ENCODE measurements at places on chromosomes 5 and 9.

GRCh38 chr5:111126896-111127295, 34.7 kb downstream of the WDR36 start:
- DNase-seq = no peak

DNA sequence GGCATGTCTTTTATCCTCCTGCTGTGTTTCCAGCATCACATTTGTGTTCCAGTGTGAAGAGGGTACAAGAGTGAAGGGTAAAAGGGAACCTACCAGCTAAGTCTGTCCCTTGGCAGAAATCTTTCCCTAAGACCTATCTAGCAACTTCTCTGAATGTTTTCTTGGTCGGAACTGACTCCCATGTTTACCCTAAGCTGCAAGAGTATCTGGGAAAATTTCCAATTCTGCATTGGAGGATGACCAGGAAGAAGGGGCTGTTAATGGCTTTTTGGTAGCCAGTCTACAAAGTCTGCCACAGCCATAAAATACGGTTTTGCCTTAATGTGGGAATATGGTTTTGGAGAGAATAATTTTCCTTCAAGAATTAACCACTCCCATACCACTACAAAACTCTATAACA, 75.1 kb downstream of the MAST4 start:
- DNase-seq = no peak

DNA sequence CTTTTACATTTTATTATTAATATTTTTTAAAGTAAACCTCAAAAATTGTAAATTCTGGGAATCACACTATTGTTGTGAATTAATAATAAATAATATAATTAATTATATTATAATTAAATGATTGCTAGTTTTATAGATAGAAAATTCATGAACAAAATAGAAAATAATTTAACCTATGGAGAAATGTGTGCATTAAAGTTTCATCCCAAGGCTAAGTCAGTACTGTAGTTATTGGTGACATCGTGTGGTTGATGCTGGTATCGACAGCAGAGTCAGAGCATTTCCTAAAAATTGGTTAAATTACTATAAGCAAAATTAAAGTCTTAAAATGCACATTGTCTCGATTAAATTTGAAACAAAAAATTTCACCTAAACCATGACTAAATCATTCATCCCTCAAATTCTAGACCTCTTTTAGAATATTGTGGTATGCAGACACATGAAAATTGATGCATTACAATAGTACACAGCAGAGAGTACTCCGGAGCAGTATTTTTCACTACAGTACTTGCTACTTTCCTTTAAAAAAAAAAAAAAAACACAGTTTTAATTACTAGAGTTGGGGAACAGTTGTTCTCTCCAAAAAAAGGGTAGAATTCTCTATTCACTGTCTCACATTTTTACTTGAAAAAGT, 73.9 kb downstream of the RORB start:
- no peak for DNase-seq

DNA sequence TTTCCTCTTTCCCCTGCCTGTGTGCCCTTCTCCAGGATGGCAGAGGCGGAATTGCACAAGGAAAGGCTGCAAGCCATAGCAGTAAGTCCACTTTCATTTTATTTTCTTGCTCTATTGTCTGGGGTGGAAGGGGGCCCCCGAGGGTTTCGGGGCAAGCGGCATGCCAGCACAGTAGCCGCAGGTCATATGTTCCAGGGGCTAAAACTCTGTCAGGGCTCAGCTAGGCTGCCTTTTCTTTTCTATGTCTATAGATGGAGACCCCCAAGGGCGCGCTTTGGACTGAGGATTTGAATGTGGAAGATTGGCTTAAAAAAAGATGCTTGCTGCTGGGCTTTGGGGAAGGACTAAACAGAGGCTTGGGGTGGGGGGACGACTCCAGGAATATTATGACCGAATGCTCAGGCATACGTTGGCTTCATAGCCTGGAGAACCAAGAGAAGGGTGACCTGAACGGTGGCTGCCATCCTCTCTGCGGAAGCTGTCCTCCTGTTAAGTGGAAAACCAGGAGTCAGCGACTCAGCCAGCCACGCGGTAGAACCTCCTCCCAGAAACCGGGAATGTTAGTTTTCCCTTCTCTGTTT, 545 bp downstream of the PALM2AKAP2 start:
- no peak for DNase-seq

- DNase-seq = no peak
Measured at GRCh38 chr9:123550797-123551196, 194.8 kb downstream of the CRB2 start.
